Nephron progenitor cell (in vitro differentiated cells): ENCODE measurements at places on chromosomes 7 and 10.

GRCh38 chr10:92131275-92131820 lies 159.5 kb downstream of the CPEB3 start:
- no peak for DNase-seq

- DNase-seq: no peak
These were observed 57.2 kb downstream of the RAB18 start for GRCh38 chr10:27561334-27561733.

DNA sequence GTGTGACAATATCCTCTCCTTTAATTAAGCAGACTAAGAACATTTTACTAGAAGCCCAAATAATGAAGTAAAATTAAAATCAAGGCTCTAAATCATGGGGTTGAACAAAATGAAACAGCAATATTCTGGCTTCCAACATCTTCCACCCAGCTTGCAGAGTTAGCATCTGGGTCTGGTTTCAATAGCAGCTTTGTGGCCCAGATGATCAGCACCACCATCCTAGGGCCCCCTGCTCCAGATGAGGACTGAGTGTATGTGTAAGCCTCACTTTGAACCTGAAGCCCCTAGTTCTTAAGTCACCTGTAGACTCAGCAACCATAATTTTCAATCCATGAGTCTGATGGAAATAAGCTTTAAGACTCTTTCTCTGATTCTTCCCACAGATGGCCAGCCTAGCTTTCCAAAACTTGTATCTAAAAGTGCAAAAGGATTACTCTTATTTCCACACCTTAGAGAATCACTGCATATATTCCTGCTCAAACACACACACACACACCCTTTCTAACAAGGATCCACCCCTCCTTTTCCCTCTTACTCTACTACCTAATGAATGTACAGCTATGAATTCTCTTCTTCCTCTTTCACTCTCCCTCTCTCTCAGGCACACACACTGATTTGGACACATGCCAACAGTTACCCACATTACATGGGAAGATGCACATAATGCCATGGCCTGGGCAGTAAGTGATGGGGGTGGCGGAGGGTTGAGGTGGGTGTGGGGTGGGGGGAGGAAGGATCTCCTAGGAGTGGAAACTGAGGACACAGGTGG lies 3.5 kb downstream of the DENND11 start:
- no peak for DNase-seq

- no peak for DNase-seq
These were observed 529.5 kb upstream of the FZD8 start for GRCh38 chr10:36171556-36171952.

DNA sequence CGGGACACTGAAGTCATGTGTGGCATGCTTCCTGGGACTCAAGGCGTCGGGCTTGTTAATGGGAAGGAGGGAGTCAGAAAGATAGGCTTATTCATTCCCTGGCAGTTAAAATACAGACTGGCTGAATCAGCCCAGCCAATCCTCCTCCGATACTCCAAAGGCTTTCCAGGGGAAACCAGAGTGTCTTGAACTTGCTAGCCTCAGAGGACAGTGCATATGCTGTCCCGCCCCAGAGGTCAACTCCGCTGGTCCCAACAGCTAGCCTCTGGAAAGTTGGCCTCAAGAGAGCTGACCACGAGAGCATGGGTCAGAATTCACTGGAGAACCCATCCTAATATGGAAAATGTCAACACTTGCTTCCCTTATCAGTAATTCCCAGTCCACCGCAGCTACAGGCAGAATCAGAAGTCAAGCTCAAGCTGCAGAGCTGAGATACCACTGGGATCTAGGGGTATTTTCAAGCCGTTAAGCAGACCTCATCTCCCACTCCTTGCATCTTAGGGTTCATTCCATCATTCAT lies 43.0 kb downstream of the ELMO1 start:
- DNase-seq: no peak

GRCh38 chr7:121436688-121437087 lies 40.6 kb upstream of the FAM3C start:
- no peak for DNase-seq

- no peak for DNase-seq
These were observed 39.9 kb upstream of the LYZL1 start for GRCh38 chr10:29249018-29249417.
